Stimulated activated CD8-positive, alpha-beta memory T cell treated with anti-CD3 and anti-CD28 coated beads, Interleukin-7, amount 100 ng/mL, for 24 hours (primary cell): ENCODE measurements at places on chromosomes 3 and 15.

- no peak for DNase-seq
Measured at GRCh38 chr3:11907667-11908660, 61.3 kb upstream of the TAMM41 start.

- no peak for DNase-seq
Measured at GRCh38 chr3:109874896-109875708, 537.8 kb upstream of the DPPA4 start.

GRCh38 chr3:70028361-70028760, 28.8 kb downstream of the SAMMSON start:
- DNase-seq: no peak

- no peak for DNase-seq
Measured at GRCh38 chr3:133262333-133262732, 137.5 kb upstream of the BFSP2 start.

DNA sequence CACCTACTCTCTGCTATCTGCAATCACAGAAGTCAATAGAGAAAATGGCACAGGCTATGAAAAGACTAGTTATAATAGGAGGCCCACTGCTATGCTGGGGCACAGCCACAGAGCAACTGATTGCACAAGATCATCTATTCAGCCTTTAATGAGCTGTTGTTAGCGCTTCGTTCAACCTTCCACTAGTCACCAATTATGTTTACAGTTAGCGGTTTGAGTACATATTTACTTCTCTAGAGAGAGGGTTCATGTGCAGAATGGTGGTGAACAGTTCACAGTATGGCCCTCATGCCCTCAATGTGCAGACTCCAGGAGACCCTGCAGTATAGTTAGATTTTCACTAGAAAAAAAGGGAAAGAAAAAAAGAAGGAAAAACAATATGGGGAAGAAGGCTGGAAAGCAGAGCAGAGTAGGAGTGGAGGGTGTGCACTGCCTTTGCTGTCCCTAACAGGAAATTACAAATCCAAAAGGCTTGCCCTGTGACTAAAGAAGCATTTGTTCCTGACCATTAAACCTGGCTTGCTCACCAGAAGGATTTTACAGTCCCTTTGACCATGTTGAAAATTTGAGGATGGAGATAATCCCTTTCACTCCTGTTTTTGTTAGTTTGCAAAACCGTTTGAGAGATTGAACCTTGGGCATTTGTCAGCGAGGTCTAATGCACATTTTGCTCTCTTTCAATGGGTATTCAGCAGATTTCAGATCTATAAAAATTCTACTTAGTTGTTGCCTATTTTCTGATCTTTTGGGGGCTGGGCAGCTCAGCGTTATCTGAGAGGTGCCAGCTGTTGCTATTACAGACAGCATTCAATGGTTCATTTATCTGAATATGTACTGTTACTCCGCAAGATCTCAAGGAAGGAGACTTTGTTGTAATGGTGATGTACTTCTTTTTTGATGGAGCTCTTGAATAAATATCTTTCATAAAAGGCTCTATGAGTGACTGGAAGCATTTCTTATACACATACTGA, 296.1 kb downstream of the LSAMP start:
- no peak for DNase-seq

DNA sequence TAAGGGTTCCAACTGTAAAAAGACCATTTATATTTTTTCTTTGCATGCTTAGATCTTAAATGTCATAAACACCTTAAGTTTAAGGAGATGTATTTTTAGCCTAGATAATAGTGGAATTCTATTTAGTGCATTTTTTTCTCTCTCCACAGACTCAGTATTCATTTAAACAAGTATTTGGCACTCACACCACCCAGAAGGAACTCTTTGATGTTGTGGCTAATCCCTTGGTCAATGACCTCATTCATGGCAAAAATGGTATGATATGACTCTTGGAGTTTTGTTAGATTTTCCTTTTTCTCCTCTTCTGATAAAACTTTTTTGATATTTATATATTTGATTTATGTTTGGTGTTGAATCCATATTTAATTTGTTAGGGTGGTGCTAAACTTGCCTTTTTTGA, 7.3 kb downstream of the KIF23 start:
- DNase-seq: no peak

- no peak for DNase-seq
Measured at GRCh38 chr3:113952921-113953320, 5.1 kb downstream of the ZDHHC23 start.

DNA sequence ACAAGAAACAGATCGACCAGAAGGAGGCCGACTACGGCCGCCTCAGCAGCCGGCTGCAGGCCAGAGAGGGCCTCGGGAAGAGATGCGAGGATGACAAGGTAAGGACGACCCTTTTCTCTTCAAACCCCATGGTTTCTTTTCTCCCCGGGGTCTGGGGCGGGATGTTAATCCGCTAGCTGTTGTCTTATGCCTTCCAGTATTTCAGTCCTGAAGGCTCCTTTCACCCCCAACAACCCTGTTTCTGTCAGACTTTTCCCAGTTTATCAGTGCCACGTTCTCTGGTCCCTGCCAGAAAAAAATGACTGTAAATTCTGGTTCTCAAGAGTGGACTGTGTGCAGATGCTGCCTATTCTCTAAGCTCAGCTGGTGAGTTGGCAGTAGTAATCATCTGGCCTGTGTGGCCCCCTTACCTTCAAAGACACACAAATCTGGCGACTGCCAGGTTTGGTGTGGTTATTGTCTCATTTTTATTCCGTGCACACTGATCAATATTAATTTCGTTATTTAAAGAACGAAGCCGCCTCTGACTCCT, 806 bp downstream of the GOLM2 start:
- DNase-seq: no peak

GRCh38 chr3:71303627-71304200, 279.8 kb downstream of the FOXP1 start:
- DNase-seq: no peak

GRCh38 chr3:158727206-158728060, 4.8 kb downstream of the RARRES1 start:
- no peak for DNase-seq

DNA sequence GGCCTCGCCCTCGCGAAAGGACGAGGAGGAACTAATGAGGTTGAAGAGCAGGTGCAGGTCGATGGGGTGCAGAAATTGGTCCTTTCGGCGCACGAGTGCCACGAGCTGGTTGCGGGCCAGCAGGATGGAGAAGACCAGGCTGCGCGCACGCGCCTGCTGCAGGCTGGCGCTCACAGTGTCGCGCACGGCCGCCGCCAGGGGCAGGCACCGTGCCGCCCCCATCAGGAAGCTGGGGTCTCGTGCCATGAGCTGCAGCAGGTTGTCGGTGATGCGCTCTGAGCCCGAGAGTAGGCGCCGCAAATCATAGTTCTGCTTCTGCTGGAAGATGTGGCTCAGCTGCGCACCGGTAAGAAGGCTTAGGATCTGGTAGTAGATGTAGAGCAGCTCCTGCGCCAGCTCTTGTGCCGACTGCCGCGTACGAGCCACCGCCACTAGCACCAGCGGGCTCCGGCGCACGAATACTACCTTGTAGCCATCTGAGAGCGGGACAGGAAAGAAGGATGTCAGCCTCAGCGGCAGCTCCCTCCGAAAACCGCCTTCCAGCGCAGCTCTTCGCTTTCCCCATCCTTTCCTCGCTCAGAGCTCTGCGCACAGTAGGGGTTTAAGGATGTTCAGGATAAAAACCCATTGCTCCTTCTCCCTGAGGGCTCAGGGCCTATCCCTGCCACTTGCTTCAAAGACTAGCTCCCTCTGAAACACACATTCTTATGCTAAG, 6.9 kb upstream of the MST1R start:
- no peak for DNase-seq

- no peak for DNase-seq
Measured at GRCh38 chr3:4693620-4694019, 200.5 kb downstream of the ITPR1 start.

DNA sequence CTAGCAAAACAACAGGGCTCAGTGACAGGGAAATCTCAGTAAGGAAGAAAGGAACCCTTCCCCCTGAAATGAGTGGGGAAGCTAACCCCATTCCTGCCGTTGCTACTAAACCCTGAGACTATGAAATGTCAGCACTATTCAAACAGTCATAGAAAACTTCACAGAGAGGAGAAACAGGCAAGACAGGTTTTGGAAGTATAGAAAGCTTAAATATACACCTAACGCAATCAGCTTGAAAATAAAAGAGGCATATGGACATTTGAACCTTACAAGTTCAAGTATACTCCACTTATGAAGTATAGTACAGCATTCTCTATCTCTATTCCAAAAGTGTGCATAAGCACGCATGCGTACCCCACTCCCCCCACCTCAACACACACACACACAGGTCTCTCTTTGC, 17.6 kb upstream of the FRMD4B start:
- DNase-seq: no peak

- DNase-seq: no peak
Measured at GRCh38 chr3:13653631-13654279, 104.8 kb downstream of the FBLN2 start.

GRCh38 chr15:67907184-67907723, 67.4 kb upstream of the RNU6-1 start:
- no peak for DNase-seq

- no peak for DNase-seq
Measured at GRCh38 chr3:55649554-55649953, 162.4 kb upstream of the WNT5A start.

GRCh38 chr3:178480274-178480673, 56.0 kb upstream of the KCNMB2 start:
- no peak for DNase-seq

GRCh38 chr3:195203606-195204005, 67.4 kb downstream of the XXYLT1 start:
- DNase-seq: no peak

GRCh38 chr3:188067932-188068331, 86.0 kb upstream of the LPP start:
- DNase-seq: no peak

DNA sequence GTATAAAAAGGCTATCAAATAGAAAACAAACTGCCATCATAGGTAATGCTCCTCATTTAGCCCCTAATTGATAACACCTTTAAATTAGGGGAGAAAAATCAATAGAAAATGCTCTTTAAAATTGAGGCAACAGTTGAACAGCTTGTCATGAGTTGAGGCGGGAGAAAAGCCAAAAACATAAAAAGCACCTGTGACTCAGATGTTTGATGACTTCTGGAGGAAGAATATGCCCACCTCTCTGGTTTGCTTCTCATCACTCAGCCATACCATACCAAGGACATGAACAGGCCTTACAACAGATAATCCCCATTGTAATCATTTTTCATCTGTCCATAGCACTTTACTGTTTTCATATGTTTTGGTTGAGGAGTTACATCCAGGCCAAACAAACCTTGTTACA, 246.0 kb downstream of the MYRIP start:
- no peak for DNase-seq

GRCh38 chr3:30673425-30674341, 67.3 kb downstream of the TGFBR2 start:
- no peak for DNase-seq

GRCh38 chr3:179476215-179476614, 24.9 kb upstream of the GNB4 start:
- no peak for DNase-seq

DNA sequence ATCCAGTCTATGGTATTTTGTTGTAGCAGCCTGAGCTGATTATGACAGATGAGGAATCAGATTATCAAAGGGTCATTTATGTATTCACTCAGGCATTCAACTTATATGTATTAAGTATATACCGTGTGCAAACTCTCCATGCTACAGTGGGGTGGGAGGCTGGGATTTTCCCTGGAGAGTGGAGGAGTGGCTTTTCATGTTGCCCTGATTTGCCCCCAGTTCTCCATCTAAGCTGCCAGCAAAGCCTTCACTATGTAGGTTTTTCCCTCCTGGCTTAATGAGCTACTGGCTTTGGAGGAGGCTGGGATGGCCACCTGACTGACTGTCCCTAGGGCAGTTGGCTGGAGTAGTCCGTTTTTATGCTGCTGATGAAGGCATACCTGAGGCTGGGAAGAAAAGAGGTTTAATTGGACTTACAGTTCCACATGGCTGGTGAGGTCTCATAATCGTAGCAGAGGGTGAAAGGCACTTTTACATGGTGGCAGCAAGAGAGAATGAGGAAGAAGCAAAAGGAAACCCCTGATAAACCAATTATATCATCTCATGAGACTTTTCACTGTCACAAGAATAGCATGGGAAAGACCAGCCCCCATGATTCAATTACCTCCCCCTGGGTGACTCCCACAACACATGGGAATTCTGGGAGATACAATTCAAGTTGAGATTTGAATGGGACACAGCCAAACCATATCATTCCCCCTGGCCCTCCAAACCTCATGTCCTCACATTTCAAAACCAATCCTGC, 253.9 kb downstream of the RPLP1 start:
- DNase-seq: no peak

DNA sequence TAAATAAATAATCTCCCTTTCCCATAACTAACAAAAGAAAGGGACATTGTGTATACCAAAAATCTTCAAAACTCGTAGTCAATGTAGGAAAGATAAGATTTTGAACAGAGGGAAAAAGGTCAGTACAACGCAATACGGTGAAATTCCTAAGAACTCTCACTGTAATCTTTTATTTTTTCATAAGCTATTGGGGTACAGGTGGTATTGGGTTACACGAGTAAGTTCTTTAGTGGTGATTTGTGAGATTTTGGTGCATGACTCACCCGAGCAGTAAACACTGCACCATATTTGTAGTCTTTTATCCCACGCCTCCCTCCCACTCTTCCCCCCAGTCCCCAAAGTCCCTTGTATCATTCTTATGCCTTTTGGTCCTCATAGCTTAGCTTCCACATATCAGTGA, 718.0 kb downstream of the TBL1XR1 start:
- no peak for DNase-seq

- DNase-seq: no peak
Measured at GRCh38 chr3:12476238-12476897, 7.9 kb upstream of the TSEN2 start.

- no peak for DNase-seq
Measured at GRCh38 chr3:113507501-113508067, 7.4 kb downstream of the SPICE1 start.

GRCh38 chr3:462851-463250, 266.3 kb downstream of the CHL1 start:
- no peak for DNase-seq

GRCh38 chr3:57768595-57768994, 12.5 kb downstream of the SLMAP start:
- DNase-seq: no peak

DNA sequence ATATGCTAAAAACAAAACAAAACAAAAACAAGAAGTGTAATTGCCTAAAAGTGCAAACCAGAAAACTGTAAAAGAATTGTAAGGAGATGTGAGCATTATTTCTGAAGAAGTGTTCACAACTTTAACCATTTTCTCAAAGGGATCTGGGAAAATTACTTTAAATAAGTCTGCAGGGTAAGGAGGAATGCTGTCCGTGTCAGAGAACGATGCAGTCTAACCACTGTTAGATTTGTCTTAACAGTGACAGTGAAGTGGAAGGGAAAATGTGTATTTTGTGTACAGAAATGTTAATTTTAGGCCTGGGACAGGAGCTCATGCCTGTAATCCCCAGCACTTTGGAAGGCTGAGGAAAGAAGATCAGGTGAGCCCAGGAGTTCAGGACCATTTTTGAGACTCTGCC, 95.7 kb downstream of the DLG1 start:
- no peak for DNase-seq

DNA sequence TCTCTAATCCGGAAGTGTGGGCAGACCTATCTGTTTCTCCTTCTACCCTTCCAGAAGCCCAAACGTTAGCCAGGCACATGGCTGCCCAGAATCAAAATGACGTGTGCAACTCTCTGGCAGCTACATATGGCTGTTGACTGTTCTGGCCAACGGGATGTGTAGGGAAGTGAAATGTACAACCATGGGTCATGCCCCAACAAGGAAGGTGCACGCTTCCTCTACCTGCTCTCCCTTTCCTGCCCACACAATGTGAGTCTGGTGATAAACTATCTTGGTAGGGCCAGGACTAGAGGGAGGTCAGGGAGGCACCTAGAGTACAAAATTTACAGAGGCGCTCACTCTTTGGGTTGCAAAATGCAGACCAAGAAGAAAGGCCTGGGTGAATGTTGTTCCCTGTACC, 495.9 kb upstream of the PROK2 start:
- no peak for DNase-seq
